ENCODE measurements at places on chromosomes 16 and 17. TPM values are rescaled to one million over a fixed set of nuclear protein-coding genes. Genes with fewer than 3 reads are reported as not detected.

The NPIPA3 gene
- not detected for total RNA-seq

DNA sequence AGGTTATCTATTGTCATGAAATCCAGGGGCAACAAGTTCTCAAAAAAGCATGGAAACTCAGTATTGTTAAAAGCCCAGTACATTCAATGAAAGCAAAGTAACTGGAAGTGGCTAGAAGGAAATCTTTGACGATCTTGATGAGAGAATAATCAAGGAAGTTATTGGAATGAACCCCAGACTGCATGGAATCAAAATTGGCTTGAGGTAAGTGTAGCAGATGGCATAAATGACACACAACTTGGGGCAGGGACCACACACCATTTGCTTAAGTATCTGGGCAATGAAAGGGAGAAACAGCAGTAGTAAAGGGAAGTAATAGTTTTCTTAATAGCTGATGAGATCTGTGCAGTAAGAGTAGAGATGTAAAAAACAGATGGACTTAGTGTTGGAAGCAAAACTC is 238.0 kb downstream of the HS3ST3A1 start:
- no peak overlapping the region for H3K4me3 ChIP-seq
- H3K4me1 ChIP-seq: peaks cover 24% of the 10 kb centered on the region
- H3K27ac ChIP-seq: no peak overlapping the region
- no peaks in the 10 kb centered on the region for H3K36me3 ChIP-seq
- no peak for DNase-seq

DNA sequence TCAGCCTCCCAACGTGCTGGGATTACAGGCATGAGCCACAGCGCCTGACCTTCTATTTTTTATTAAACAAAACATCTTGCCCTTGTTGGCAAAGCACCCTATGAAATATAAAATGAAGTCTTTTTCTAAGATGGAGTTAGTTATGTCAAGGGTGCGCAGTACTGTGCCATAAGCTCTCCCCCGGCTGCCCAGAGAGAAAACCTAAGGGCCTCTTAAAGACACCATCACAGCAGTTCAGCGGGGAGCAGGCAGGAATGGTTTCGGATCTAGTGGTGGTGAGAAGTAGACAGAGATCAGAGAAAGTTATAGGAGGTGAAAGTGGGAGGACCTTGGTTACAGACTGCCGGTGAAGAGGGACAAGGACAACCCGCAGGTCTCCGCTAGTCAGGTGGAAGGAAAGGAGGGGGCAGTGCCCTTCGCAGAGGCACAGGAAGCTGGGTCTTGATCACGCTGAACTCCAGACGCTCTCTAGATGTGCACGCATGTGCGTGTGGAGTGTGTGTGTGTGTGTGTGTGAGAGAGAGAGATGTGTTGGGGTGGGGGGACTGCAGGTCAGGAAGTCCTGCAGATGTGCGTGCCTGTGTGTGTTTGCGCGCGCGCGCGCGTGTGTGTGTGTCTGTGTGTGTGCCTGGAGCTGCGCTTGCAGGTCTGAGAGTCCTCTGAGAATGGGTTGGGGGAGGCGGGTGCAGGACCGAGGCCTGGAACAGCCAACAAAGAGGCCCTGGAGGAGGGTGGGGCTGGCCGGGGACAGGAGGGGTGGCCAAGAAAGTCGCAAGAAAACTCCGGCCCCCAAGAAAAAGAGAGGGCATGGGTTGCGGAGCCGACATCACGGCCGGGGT is 748 bp upstream of the CMTM3 start:
- H3K27ac ChIP-seq: peak overlapping the region; percentile 97
- no peak for DNase-seq
- no peaks in the 10 kb centered on the region for H3K27me3 ChIP-seq
- no peaks in the 10 kb centered on the region for H3K36me3 ChIP-seq

DNA sequence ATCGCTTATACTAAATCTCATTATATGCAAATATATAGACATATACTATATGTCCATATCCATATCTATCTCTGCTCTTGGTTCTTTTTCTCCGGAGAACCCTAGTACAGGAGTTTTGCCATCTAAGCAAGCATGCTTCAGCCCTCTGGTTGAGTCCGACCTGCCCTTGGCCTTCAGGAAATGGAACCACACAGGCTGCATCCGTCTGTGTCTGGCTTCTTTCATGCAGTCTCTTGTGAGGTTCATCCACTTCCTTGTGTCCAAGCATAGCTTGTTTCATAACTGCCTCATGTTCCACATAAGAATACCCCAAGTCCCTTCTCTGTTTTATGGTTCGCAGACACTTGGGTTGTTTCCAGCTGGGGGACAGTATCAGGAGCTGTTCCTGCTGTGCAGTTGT is 16.8 kb downstream of the SNX20 start:
- DNase-seq: no peak
- H3K4me1 ChIP-seq: peaks cover 9% of the 10 kb centered on the region
- no peak overlapping the region for H3K4me3 ChIP-seq
- H3K36me3 ChIP-seq: peaks cover 1% of the 10 kb centered on the region

The SLC35G6 gene
- not detected for total RNA-seq

DNA sequence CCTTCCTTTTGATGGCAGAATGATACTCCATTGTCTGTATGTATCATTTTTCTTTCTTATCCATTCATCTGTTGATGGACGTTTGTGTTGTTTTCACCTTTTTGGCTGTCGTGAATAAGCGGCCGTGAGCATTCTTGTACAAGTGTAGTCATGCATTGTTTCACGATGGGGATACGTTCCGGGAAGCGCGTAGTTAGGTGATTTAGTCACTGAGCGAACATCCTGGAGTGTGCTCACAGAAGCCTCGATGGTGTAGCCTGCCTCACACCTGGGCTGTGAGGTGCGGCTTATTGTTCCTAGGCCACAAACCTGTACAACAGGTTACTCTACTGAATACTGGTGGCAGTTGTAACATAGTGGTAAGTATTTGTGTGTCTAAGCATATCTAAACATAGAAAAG is 136.5 kb downstream of the CMIP start:
- H3K27me3 ChIP-seq: no peaks in the 10 kb centered on the region
- no peaks in the 10 kb centered on the region for H3K36me3 ChIP-seq
- H3K4me3 ChIP-seq: no peak overlapping the region
- H3K4me1 ChIP-seq: peaks cover 22% of the 10 kb centered on the region
- DNase-seq: no peak

GRCh38 chr16:50480206-50480605 is 68.0 kb upstream of the NKD1 start:
- no peaks in the 10 kb centered on the region for H3K4me1 ChIP-seq
- no peaks in the 10 kb centered on the region for H3K36me3 ChIP-seq
- H3K27ac ChIP-seq: no peak overlapping the region
- peaks cover 42% of the 10 kb centered on the region for H3K27me3 ChIP-seq
- no peak overlapping the region for H3K4me3 ChIP-seq

DNA sequence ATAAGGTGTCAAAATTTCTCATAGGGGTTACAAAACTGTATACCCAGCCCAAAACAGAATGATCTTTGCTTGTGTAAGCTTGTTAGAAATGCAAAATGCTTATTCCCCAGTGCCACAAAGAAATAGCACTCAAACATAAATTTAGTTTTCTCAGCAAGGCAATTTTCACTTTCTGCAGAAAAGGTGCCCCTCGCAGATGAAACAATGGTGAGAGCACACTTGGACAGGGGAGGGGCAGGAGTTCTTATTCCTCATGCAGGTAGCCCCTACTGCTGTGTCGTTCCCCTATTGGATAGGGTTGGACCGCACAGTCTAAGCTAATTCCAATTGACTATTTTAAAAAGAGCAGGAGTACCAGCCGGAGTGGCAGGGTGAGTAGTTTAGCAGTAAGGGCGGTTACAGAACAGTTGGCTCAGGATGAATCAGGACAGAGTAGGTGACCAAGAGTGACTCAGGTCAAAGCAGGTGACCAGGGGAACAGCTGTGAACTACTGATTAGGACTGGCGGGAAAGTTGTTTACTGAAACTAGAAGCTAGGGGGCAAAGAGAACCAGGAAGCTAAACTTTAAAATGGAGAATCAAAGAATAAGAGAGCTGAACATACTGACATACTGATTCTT is 5.5 kb upstream of the LDHD start:
- H3K27me3 ChIP-seq: no peaks in the 10 kb centered on the region
- no peak overlapping the region for H3K4me3 ChIP-seq
- no peaks in the 10 kb centered on the region for H3K4me1 ChIP-seq

DNA sequence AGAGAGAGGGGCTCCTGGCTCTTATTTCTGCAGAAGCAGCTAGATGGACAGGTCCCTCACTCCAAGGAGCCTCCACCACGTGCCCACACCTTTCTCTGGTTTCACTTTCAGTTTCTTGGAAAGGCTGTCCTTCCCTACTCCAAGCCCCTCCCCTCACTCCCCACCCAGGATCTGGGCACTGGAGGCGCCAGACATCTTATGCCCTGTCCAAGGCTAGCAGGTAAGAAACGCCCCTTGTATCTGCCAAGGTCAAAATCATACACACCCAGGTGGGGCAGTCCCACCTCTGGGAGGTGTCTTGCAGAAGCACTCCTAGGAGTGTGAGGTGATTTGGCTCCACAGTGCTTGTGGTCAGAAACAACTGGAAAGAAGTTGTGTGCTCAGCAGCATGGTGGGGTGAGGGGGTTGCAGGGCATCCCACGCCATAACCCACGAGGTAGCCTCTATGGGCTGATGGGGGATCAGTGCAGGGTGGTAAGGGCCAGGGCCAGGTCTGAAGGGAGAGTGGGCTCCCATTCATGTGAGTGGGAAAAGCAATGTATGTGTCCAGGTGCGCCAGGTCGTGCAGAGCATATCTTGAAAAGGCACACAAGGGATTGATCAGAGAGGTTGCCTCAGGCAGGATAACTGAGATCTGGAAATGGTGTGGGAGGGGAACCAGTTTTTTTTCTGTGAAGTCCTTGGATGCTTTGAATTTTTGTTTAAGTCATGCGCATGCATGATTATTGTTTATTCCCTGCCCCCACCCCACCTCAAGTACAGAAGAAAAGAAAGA is 31.8 kb upstream of the PRM1 start:
- peak overlapping the region; percentile 19 for H3K27ac ChIP-seq
- H3K4me1 ChIP-seq: peaks cover 50% of the 10 kb centered on the region
- H3K4me3 ChIP-seq: no peak overlapping the region
- DNase-seq: no peak
- no peaks in the 10 kb centered on the region for H3K36me3 ChIP-seq

- peaks cover 28% of the 10 kb centered on the region for H3K36me3 ChIP-seq
- DNase-seq: no peak
- no peaks in the 10 kb centered on the region for H3K27me3 ChIP-seq
- peaks cover 62% of the 10 kb centered on the region for H3K4me1 ChIP-seq
- peak overlapping the region; percentile 99 for H3K4me3 ChIP-seq
- peak overlapping the region; percentile 100 for H3K27ac ChIP-seq
Measured at GRCh38 chr17:76736349-76737081, 616 bp downstream of the SRSF2 start.

The SLFN14 gene
- not detected for total RNA-seq

The NEUROD2 gene
- total RNA-seq: not detected

DNA sequence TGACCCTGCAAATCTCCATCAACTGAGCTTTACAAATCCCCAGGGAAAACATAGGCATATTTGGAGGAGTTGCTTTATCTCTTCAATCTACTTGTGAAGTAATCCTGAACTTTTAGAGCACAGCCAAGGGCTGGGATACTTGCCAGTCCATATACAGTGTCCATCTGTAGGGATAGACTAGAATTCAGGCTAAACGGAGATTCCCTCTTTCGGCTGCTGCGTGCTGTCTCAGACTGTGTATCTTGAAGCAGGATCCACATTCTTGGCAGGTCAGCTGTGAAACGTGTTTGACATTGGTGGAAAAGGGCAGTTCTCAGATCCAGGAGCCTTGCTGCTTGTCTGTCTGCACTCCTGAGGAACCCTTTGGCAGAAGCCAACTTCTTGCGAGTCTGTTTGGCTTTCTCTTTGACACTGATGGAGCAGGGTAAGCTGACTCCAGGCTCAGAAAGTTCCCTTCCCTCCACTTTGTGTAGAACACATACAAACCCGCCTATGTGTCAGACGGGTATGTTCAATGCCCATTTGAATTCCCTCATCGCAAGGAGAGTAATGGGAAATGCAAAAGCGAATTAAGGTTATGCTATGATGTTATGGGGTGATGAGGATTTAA is 221.8 kb downstream of the MAP2K4 start:
- no peak overlapping the region for H3K27ac ChIP-seq
- no peak overlapping the region for H3K4me3 ChIP-seq
- H3K27me3 ChIP-seq: no peaks in the 10 kb centered on the region
- no peaks in the 10 kb centered on the region for H3K4me1 ChIP-seq
- no peaks in the 10 kb centered on the region for H3K36me3 ChIP-seq

DNA sequence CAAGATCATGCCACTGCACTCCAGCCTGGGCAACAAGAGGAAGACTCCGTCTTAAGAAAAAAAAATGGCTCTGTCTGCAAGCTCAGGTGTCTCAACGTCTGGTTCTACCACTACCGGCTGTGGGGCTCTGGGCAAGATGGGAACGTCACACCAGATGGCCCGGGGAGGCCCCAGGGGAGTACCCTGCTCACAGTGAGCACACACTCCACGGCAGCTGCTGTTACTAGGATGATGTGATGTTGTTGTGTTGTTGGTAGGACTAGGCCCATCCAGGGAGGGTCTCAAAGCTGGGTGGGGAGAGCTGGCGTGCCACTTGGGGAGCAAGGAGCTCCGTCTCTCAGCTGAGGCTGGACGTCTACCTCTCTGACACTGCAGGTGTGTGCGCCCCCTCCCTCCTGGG is 9.4 kb upstream of the NPTX1 start:
- peaks cover 34% of the 10 kb centered on the region for H3K27me3 ChIP-seq
- no peak for DNase-seq

The CCDC102A gene
- 22.4 TPM for total RNA-seq

The SLC47A1 gene
- 4.9 TPM for total RNA-seq

DNA sequence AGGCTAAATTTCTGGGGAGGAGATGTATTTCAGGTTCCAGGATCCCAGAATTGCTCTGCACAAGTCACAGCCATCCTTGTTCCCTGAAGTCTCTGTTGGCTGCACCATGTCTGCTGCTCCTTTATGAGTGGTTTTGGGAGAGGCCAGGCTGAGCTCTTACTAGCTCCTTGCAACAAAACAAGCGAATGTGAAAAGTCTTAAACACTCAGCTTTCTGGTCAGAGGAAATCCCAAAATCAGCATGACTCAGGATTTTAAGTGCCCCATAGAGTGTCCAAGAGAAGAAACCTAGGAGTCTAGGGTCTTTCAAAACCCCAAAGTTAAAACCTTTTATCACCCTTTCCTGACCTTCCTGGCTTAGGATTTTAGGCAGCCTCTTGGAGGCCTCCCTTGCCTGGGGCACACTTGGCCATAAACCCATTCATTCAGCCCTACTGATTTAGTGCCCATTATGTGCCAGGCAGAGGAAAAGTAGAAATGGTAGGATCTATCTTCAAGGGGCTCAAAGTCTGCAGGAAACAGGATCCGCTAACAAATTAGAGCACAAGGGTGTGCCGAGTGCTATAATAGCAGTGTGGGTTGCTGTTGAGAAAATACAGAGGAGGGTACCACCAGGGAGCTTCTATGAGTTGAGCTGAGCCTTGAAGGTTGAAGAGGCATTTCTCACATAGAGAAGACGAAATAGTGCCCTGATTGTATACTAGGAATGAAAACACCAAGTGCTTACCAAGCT is 36.9 kb downstream of the SOST start:
- no peaks in the 10 kb centered on the region for H3K27me3 ChIP-seq
- H3K4me3 ChIP-seq: peak overlapping the region; percentile 72
- no peak for DNase-seq
- peak overlapping the region; percentile 12 for H3K27ac ChIP-seq
- H3K4me1 ChIP-seq: peaks cover 27% of the 10 kb centered on the region
- no peaks in the 10 kb centered on the region for H3K36me3 ChIP-seq

The TAOK1 gene
- total RNA-seq: 77.7 TPM

Measured in chondrocyte (in vitro differentiated cells).